ENCODE measurements at places on chromosomes 6 and 20. TPM values are rescaled to one million over a fixed set of nuclear protein-coding genes. Genes with fewer than 3 reads are reported as not detected.

- DNase-seq, result peak; percentile 69
These were observed 391.8 kb downstream of the ARHGAP18 start for GRCh38 chr6:129317931-129318820.

- peak; percentile 82 for DNase-seq
These were observed 686 bp downstream of the COL12A1 start for GRCh38 chr6:75204959-75205775.

DNA sequence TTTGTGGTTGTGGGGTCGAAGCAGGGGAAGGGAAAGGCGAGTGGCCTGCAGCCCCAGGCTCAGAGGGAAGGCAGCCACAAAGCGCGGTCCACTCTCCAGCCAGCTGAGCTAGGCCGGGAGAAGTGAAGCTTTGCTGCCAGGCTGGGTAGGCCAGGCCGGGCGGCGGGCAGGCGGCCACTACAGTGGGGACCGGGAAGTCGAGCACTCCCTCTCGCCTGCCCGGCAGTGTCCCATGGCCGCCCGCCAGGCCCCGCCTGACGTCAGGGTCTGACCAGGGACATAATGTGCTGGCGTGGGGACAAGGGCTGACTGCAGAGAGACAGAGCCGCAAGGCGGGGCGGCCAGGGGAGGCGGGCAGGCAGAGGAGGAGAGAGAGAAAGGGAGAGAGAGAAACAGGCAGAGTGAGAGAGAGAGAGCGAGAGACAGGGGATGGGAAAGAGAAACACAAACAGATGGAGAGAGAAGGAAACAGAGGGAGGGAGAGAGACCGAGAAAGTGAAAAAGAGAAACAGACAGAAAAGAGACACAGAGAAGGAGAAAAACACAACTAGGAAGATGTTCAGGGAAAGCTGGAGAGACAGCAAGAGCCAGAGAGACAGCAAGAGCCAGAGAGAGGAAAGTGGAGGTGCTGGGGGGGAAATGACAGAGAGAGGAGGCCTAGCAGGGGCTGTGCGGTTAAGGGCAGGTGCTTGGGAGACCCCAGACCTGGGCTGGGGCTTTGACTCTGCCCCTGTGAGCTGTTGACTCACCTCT, 94.5 kb upstream of the PTPN1 start:
- peak; percentile 97 for DNase-seq

HLA-DRB5 gene
- total RNA-seq, result not detected

EBF4 gene
- 2.6 TPM for total RNA-seq

Measured in fibroblast of villous mesenchyme (primary cell).